AG09319 (cell line): ENCODE measurements at places on chromosomes 7 and 10.

- no peak for DNase-seq
Measured at GRCh38 chr7:64884913-64885370, 18.1 kb upstream of the ZNF273 start.

GRCh38 chr7:135177028-135177696 lies 6.7 kb upstream of the CYREN start:
- DNase-seq, result no peak

DNA sequence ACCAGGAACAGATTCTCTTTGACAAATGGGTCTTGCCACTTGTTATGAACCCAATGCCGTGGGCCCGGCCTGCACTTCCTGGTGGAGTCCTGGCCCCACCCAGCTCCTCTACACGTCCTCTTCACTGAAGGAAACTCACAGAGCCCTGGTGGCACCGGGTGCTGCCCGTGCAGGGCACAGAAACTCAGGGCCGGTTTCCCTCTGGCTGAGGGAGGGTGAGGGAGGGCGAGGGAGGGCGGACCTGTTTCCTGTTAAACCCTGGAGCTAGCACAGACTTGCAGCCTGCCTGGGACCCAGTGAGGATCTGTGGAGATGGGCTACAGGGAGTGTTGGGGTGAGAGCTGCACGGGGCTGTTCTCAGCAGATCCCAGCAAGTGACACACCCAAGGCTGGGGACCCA lies 596.3 kb downstream of the PTPRN2 start:
- DNase-seq, result no peak

- DNase-seq, result no peak
Measured at GRCh38 chr7:114851406-114852061, 70.4 kb upstream of the MDFIC start.

- DNase-seq, result no peak
Measured at GRCh38 chr10:5499493-5500140, at the start of gene CALML5. CALML5 (minus strand) TSS chr10:5499570; CDS start chr10:5499438, 132 bp downstream.

DNA sequence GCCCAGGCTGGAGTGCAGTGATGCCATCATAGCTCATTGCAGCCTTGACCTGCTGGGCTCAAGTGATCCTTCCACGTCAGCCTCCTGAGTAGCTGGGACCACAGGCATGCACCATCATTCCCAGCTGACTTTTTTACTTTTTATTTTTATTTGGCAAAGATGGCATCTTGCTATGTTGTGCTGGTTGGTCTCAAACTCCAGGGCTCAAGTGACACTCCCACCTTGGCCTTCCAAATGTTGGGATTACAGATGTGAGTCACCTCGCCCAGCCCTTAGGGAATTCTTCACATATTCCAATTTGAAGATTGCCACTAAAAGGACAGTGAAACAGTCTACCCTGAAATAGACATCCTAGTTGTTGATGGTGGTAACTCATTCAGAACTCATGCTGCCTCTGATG lies 27.7 kb downstream of the SUGCT start:
- DNase-seq, result no peak

- DNase-seq, result no peak
Measured at GRCh38 chr7:159010411-159010810, 134.3 kb downstream of the VIPR2 start.

DNA sequence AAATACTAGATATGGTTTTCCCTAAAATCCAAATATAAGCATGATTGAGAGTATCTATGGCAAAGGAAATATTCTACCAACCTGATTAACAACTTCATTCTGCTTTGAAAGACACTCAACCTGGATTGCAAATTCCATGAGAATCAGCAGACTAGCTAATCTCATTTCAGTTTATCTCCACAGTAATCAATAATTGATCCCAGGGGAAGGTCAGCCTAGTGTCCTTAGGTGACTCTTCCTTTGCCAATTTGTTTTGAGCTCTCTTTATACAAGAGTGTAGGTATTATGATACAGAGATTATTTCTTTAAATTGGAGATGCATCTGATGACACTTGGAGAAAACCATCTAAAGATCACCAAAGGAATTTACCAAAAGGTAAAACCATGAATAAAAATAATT lies 100.3 kb downstream of the GRM8 start:
- no peak for DNase-seq

GRCh38 chr10:2921956-2922680 lies 145.2 kb upstream of the PFKP start:
- DNase-seq, result no peak

GRCh38 chr10:127193125-127193524 lies 3.3 kb downstream of the INSYN2A start:
- no peak for DNase-seq

DNA sequence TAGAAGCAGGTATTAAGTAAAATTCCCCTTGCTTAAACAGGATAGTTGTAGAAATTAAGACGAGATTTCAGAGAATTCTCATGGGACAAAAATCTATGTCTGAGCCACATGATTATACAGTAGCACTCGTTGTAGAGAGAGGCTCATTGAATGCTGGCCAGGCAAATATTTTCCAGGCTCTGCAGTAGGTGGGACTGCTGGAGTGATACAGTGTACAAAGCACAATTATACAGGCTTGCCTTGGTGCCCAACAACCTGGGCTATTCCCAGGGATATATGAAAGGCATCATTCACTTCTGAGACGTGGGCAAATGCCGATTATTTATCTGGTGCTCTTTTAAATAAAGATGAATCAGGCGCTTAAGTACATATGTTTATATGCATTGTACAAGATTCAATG lies 380.6 kb downstream of the PHTF2 start:
- no peak for DNase-seq

DNA sequence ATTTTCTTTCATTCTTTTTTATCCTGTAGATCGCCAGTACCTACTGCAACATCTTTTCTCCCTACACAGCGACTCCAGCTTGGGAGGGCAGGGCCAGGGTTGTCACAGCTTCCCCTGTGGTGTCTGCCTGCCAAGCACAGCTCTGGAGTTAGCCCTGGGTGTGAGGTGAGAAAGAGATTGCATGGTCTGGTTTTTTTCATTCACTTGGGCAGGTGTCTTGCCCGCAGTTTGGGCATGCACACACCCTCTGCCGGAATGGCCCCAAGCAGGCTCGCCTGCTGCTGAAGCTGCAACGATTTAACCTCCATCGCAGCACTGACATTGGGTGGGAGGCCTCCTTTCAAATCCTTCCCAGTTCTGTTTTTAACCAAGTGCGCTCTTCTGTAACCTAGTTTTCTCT lies 132.8 kb downstream of the WNT2 start:
- no peak for DNase-seq

- DNase-seq, result no peak
Measured at GRCh38 chr10:99285881-99286280, 43.3 kb upstream of the CNNM1 start.

- DNase-seq, result no peak
Measured at GRCh38 chr7:26437003-26437532, 145.4 kb downstream of the SNX10 start.

DNA sequence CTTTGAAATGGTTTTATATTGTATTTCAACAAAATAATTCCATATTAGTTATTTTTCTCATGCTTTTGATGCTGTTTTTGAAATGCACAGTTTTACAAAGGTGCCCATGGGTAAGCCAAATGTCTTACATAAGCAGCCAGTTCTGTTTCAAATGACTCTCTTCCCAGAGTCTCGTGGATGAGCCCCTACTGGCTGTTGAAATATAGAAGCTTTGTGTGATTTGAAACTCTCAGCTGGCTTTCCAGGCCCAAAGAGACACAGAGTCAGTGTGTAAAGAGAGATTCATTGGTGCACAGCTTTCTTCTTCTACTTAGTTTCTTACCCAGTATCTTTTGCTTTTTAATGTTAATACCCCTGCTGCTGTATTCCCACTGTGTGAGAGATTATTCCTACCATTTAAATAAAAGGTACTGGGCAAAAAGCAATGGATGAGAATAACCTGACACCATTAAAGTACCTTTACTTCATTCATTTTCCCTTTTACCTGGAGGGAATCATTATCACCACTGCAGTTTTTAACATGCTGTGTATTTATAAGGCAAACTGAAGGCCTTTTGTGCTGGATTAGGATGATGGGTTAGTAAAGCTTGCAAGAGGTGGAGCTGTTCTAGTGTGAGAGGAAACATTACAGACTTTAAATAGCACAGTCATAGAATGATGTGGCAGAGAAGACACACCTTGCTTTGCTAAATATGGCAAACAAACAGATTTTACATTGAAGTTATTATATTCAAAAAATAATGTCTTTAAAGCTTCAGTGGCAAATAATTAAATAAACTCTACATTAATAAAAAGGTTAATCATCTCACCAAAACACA lies 415.1 kb downstream of the THSD7A start:
- no peak for DNase-seq

GRCh38 chr10:35916791-35917190 lies 274.7 kb upstream of the FZD8 start:
- no peak for DNase-seq

- DNase-seq, result no peak
Measured at GRCh38 chr7:88268858-88269257, 37.8 kb downstream of the STEAP4 start.

DNA sequence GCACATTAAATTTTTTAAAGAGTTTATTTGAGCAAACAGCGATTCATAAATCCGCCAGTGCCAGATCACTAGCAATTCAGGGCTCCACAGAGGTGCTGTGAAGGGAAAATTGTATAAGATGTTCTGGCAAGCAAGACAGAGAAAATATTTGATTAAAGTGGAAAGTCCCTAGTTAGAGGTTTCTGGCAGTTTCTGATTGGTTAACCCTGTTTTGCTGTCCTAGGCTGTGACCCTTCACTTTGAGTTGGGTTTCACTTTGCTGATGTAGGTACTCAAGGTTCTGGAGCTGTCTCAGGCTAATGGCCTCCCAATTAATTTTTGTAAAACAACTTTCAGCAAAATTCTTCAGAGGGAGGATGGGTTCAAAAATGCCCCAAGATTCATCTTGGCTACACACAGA lies 79.4 kb upstream of the NXPH1 start:
- DNase-seq, result no peak

DNA sequence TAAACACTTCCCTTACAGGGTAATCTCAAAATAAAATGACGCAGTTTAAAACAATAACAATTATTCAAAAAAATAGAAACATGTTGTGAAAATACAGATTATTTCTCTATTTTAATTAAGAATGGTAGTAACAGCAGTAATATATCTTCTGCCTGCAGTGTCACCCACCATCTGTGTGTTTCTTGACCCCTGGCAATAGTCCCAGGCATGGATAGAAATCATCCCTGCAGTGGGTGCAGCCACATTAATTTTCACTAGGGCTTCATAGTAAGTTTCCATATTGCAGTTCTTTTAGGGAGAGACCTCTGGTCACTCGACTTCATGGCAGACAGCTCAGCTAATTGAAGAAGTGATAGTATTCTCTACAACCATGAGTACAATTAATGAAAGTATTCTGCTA lies 470.1 kb upstream of the TEX47 start:
- DNase-seq, result no peak

- DNase-seq, result no peak
Measured at GRCh38 chr7:151238924-151239836, 6.9 kb downstream of the CHPF2 start.

DNA sequence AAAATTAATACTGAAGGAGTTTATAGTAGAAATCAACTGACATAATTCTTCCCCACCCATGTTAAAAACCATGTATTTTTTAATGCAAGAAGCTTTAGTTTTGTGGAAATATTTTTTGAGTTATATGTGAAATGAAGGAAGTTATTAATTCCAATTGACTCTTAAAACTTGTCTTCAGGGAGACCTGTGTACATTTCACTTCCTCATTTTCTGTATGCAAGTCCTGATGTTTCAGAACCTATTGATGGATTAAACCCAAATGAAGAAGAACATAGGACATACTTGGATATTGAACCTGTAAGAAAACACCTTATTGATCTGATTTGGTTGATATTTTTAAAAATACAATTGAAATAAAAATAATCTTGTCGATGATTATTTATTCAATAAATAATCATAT lies 33.3 kb downstream of the CD36 start:
- DNase-seq, result no peak

- DNase-seq, result no peak
Measured at GRCh38 chr10:92203919-92204623, 86.8 kb downstream of the CPEB3 start.

DNA sequence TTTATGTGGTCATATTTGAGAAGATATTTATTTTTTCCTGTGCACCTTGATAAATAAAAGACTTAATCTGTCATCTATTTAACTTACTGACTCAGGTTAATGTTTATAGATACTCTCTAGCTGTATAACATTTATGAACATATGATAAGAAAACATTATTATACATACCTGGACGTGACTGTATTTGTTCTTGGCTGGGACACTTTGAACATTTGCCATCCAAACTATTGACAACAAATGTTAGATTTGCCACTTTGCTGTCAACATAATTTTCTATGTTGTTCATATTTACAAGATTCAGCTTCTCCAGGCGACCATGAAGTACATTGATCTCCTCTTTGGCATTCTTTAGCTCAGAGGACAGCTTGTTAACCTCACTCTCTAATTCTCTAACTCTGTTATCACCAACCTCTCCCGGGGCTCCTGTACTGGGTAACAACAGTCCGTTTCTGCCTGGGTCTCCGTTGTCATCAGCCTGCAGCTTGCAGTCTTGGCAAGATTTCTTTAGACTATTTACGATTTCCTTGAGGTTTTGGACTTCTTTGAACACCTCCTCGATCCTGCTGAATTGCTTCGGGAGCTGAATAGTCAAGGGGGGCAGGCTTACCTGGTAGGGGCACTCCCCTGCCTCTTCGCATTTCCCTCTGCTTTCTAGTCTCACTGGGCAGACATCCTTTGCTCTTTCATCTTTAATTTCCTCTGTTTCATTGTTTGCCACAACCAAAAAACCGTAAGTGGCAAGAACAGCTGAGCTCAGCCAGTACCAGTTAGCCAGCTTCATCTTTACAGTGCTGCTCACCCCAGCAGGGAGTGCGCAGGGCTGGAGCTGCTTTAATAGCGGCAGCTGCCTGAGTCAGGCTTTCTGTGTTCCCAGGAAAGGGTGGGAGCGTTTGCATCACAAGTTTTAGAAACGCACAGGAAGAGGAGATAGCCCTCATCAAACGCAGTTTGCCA lies at the start of gene FGL2:
FGL2 (minus strand) TSS at position 807 of the 954 bp plus-strand sequence; CDS start at position 781, 26 bp downstream.
- no peak for DNase-seq

DNA sequence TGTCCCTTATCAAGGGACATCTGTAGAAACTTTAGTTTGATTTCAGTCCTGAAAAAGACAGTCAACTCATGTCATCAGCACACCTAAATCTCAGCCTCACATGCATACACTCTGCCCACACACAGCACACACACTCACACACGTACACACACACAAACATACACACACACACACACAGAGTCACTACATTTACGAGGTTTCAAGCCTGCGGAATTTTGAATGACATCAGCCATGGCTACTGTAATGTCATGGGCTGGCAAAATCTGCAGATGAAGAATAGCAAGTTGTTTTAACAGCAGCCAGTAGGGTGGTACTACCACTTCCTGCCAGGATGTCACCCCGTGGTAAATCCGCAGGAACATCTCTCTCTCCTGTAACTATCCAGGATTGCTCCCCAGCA lies 37.1 kb upstream of the EZH2 start:
- no peak for DNase-seq

DNA sequence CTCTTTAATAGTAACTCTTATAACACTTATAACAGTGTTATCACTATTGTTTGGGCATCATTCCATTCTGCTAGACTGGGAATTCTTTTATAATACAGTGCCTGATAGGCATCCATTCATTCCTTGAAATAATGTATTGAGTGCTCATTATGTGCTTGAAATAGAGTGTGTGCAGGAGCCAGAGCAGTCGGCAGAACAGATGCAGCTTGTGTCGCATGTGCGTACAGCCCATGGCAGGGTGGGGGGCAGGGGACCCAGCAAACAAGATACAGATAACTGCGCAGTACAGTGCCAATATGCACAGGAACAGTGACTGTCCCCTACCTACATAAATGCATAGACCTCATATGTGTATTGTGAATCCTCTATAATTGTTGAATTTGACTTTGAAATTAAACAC lies 99.3 kb downstream of the KAT6B start:
- no peak for DNase-seq
